ENCODE measurements at places on chromosomes 5 and 9.
A peak's percentile ranks its signal among the peaks of the same experiment; 100 is the strongest.

DNA sequence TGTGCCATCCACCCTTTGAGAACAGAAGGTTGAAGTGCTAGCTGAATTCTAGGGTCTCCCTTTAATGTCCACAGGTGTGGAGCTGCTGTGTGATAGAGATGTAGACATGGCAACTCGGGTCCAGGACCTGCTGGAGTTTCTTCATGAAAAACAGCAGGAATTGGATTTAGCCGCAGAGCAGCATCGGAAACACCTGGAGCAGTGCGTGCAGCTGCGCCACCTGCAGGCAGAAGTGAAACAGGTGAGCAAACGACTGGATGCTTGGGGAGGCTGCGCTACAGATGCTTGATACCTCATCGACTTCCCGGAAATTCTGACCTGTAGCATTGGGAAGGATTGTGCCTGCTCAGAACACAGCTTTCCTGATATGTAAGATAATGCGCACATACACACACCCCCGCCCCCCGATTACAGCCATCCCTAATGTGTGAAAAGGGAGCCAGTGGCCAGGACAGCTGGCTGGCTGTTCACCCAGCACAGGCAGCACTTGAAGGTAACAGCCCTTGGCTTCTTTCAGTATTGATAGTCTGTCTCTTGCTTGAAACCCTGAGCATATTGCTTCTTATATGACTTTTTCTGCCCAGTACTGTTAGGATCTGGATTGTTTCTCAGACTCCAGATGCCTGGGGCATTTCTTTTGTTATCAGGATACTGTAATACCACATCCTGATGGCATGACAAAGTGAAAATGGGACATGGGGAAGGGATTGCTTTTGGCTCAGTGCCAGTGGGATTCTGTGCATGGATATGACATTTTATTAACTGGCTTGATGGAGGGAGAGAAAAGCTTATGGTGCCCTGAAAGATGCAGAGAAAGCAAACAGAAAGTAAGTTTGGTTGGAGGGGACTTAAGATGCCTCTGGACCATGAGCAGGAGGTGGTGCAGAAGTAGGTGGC lies 216.8 kb upstream of the OTULINL start:
- H3K4me1 ChIP-seq: peaks cover 25% of the 10 kb centered on the region
- no peaks in the 10 kb centered on the region for H3K36me3 ChIP-seq
- H3K4me3 ChIP-seq: no peak overlapping the region
- DNase-seq: no peak
- H3K27me3 ChIP-seq: no peaks in the 10 kb centered on the region

- no peaks in the 10 kb centered on the region for H3K36me3 ChIP-seq
- H3K4me3 ChIP-seq: no peak overlapping the region
- DNase-seq: no peak
Observed at GRCh38 chr5:137668637-137669036, 67.3 kb downstream of the KLHL3 start.

- peaks cover 17% of the 10 kb centered on the region for H3K4me1 ChIP-seq
- no peaks in the 10 kb centered on the region for H3K27me3 ChIP-seq
- H3K36me3 ChIP-seq: no peaks in the 10 kb centered on the region
- H3K4me3 ChIP-seq: no peak overlapping the region
Observed at GRCh38 chr9:90002397-90003271, 397.8 kb downstream of the GADD45G start.

GRCh38 chr5:100900142-100900795 lies 2.8 kb downstream of the ST8SIA4 start:
- H3K27ac ChIP-seq: peak overlapping the region; percentile 81
- H3K36me3 ChIP-seq: no peaks in the 10 kb centered on the region
- H3K27me3 ChIP-seq: no peaks in the 10 kb centered on the region
- H3K4me1 ChIP-seq: peaks cover 53% of the 10 kb centered on the region

DNA sequence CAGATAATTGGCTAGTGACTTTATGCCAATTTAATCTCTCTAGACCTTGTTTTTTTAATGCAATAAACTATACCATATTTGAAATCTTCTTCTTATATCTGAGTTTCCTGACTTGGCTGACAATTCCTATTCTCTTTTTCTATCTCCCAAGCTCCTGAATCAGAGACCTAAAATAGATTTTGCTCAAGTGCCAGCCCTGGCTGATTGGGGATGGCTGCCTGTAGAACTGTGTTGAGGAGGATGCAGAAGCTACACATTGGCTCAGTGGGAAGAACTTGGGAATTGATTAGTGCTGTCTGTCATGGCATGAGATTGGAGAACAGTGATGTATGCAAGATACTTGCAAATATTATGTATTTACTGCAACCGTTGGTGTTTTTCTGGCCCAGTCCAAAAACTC lies 132.8 kb downstream of the INSYN2B start:
- H3K4me1 ChIP-seq: no peaks in the 10 kb centered on the region
- H3K4me3 ChIP-seq: no peak overlapping the region

DNA sequence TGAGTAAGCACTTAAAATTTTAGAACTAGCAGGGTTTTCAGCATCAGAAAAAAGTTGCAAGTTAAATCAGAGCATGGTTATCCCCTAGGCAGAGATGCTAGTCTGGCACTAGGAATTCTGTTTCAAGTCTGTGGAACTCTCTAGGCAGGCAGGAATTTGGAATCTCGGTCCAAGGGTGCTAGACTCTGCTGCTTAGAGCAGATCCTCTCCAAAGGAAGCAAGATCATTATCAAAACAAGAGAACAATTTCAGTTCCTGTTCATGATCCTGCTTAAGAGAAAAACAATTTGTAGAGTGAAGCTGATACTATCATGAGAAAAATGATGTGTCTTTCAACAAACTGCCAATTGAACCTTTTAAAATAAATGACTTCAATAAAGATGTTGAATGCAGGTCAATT lies 420.7 kb downstream of the KIF4B start:
- no peak overlapping the region for H3K27ac ChIP-seq
- H3K4me1 ChIP-seq: no peaks in the 10 kb centered on the region
- no peaks in the 10 kb centered on the region for H3K36me3 ChIP-seq
- no peaks in the 10 kb centered on the region for H3K27me3 ChIP-seq
- DNase-seq: no peak

DNA sequence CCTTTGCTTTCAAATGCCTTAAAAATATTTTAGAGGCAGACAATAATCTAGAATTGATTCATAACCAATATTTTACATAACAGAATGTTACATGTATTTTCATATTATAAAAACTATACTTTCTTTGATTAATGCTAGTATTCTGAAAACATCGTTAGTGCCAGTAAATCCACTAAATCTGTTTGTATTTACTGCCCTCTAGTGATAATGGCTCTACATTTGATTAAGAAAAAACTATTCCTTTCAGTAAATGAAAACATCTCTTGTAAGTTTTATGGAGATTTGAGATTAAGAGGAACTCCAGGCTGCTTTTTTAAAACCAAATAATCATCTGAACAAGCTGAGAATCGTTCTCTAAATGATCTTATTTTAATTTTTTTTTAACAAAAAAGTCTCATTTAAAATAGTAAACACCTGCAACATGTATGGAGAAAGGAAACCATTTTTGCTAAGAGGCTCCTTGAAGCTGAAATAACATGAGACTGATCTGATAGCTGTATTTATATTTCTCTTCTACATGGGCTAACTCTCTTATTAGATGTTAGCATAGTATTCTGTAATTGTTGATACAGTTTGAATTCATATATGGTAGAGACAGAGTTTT lies 424.7 kb downstream of the RAB3C start:
- no peak overlapping the region for H3K27ac ChIP-seq
- H3K4me3 ChIP-seq: no peak overlapping the region
- H3K36me3 ChIP-seq: no peaks in the 10 kb centered on the region
